Activated naive CD4-positive, alpha-beta T cell treated with anti-CD3 and anti-CD28 coated beads, Interleukin-2, amount 50 U/mL, for 72 hours (primary cell): ENCODE measurements at places on chromosomes 1 and 21.

DNA sequence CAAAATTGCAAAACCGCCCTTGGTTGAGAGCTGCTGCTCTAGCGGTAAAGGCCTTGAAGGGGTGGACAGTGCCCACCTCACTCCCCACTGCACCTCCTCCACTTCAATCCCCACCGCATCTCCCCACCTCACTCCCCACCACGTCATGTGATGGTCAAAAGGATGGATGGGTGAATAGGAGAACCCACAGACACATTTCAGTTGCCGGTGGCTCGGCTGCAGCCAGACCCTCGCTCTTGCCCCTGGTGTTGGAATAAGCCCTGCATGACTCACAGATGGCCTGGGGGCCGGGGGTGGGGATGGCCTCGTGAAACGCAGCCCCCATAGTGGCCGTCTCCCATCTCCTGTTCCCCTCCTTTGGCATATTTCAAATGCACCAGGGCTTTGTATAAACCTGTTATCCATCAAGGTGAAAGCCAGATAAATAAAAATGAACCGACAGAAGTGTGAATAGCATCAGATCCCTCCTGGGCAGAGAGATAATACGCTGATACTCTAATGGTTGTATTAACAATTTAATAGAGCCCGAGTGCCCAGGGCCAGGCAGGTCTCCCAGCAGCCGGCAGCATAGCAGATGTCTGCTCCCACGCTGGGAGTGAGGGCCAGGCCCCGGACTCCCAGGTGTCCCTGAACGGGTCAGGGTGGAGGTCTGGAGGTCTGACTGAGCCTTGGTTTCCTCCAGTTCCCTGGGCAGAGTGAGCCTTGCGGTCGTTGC lies 300.3 kb downstream of the NPHP4 start:
- DNase-seq = no peak

- DNase-seq = no peak
These were observed 59.1 kb upstream of the SEC16B start for GRCh38 chr1:178028841-178029481.

DNA sequence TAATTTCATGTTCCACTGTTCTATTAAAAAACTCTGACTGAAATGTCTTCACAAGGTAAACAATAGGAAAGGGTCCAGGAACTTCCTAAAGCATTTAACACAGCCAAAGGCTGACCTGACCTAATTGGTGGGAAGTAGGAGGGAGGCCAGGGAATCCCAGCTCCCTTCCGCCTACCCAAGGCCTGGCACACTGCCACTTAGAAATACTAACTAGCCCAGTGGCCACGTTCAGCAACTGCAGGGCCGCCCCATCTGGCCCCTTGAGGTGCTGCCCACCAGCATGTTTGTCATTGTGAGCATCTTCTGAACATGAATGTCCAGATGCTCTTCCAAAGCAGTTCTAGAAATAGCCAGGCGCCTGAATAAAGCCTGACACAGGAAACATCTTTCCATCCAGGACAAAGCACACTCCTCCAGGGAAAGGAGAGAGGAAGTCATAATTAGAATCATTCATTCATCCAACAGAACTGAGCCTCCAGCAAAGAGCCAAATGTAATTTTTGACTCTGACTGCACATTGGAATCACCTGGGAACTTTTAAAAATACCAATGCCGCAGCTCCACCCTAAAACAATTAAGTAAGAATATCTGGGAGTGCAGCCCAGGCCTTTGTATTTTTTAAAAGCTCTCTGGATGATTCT lies 44.6 kb upstream of the BCL9 start:
- DNase-seq = no peak

- DNase-seq = no peak
These were observed 108.1 kb downstream of the MATN1 start for GRCh38 chr1:30615076-30615795.

DNA sequence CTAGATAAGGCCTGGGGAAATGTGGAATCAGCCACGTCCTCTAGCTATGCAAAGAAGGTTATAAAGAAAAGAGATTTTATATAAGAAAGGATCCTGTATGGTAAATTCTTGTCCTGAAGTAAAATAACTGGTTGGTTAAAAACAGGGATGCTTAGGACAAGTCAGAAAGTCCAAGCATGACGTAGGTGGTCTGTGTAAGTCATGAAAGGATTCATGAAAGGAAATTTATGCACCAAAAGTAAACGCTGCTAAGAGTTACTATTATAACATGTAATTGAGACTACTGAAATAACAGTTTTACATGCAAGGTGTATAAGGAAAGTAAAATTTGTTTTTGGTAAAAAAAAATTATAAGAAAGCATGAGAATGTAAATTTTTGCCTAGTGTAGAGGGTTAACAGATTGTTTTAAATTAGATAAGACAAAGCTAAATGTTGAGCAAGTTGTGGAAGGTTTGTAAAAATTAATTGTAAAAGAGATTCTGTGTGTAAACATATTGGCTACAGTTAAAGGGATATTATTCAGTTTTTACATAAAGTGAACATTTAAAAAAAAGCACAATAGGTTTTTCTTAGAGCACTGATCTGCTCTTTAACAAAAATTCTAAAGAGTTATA lies 43.9 kb downstream of the PIGK start:
- DNase-seq = no peak

DNA sequence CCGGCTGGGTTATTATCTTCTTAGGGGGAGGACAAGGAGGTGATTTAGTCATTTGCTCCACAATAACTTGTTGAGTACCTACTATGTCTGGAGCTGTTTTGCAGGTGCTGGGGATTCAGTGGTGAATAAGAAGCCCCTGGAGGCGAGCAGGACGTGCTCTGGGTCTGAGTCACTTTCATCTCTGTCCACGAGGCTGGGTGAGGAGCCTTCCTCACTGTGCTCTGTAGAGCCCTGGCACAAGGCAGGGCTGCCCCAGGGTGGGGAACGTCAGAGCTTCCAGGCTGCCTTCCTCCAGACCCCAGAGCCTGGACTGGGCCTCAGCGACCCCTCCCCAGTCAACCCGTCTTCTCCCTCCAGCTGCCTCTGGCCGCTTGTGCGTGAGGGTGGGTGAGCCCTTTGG lies 2.5 kb upstream of the PADI6 start:
- no peak for DNase-seq

DNA sequence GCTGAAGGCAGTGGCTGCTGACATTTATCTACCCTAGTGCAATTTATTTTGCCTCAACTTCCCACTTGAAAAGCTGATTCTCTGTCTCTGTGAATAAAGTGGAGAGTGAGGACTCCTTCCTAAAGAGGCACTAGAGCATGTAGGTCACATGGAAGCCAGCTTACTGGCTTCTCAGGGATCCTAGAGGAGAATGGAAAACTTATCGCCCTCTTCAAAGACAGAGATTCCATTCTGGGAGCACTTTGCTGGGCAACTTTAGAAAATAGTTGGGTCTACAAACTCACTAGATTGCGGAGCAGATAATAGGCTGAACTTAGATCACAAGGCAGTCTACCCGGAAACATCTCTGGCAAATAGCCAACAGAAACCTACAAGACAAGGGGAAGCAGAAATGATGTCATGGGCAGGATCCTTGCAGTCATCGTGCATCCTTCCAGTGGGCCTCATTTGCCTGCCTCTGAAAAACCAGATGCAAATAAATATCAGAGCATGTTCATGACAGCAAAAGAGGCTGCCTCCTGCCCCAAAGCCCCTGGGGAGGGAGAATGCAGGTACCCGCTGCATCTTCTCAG lies 104.8 kb upstream of the BARHL2 start:
- no peak for DNase-seq
